Activated CD8-positive, alpha-beta T cell treated with anti-CD3 and anti-CD28 coated beads, Interleukin-2, amount 10 ng/mL, durations not matched to agents 7 days and 5 days (primary cell): ENCODE measurements at places on chromosomes 4 and X.

- peak; percentile 58 for DNase-seq
These were observed 109.9 kb upstream of the BCOR start for GRCh38 chrX:40207626-40208025.

- DNase-seq: no peak
These were observed 2.6 kb downstream of the SLC25A31 start for GRCh38 chr4:127732623-127733328.

- DNase-seq: no peak
These were observed 17.8 kb upstream of the ASIC5 start for GRCh38 chr4:155883895-155884294.

DNA sequence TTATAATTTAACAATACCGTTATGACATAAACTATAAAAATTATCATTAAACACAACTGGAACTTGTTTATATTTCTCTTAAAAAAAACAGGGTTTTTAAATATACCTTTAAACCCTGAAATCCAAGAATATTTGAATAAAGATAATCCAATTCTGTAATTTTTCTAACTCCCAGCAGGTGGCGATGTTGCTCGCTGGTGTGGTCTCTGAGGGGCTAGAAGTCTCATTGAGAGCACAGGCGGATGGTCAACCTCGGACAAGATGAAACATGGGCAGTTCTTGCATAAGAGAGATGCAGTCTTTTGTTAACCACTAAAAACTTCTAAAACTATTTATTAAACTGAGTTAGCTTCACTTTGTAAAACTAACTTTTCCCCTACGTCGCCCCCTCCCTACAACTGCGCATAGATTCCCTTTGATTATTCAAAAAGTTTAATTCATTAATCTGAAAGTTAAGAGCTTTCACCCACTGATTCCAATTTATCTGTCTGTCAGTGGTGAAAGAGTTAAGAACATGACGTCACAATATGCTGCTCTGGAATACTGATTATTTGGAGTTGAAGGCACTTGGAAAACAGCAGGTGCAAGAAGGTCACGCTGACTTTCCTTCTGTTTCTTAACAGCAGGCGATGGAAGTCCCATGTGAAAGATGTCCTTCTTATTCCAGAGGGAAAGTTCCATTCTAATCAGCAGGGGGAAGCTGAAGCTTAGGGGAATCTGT is 29.5 kb downstream of the DMP1 start:
- peak; percentile 50 for DNase-seq

DNA sequence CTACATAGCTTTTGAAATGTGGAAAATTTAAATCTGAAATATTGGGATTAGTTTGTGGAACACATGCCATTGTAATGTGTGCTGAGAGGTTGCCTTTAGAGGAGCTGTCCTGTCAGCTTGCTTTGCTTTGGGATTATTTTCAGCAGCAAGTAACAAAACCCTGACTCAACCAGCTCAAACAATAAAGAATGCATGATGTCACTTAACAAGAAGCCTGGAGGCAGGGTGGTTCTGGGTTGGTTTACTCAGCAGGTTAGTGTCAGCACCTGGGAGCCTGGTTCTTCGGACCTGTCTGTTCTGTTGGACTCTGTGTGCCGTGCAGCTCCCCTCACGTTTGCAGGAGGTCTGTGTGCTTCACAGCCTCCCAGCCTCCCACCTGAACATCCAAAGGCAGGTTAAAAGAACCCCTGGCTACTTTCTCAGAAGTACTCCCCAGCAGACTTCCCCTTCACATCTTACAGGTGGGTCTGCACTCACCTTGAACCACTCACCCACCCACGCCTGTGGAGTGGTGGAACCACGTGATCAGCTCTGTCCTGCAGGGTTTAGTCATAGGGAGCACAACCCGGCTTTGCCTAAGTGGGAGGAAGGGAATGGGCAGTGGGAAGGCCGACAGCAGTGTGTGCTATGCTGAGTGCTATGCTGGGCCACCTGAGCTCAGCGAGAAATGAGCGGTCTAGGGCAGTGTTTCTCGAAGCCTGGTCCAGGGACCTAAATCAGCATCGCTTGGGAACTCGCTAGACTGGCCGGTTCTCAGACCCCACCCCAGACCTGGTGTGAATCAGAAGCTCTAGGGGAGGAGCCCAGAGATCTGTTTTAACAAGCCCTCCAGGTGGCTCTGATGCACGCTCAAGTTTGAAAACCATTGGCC is 20.4 kb downstream of the TMEM131L start:
- no peak for DNase-seq

- DNase-seq: peak; percentile 72
These were observed 10.4 kb downstream of the RELL1 start for GRCh38 chr4:37675587-37676290.

DNA sequence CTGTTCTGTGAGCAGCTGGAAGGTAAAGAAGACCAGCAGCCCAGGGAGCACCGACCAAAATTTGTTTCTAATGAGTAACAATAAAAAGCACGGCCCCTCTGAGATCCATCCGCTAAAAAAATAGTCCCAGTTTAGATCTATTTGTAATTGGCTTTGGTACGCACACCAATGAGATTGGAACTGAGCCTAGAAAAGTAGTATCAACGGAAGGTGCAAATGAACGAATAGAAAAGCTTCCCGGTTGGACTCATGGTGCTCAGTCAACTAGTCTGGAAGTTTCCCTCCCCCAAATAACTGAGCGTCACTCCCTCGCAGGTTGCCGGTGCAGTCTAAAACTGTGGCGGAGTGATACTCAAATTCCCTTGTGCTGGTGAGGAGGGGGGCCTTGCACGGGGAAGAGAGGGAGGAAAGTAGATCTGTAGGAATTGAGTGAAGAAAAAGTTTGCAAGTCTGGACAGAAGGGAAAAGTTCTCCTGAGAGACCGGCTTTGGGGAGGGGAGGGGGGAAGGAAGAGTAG is at the start of gene COL4A5:
TSS of gene COL4A5 (plus strand) at position 413 of the 517 bp plus-strand sequence. CDS start 288 bp downstream, outside the sequence.
- DNase-seq: no peak

- DNase-seq: no peak
These were observed 117.9 kb downstream of the COL25A1 start for GRCh38 chr4:109184491-109184961.

- no peak for DNase-seq
These were observed 244.2 kb upstream of the GK2 start for GRCh38 chr4:79652232-79652631.

DNA sequence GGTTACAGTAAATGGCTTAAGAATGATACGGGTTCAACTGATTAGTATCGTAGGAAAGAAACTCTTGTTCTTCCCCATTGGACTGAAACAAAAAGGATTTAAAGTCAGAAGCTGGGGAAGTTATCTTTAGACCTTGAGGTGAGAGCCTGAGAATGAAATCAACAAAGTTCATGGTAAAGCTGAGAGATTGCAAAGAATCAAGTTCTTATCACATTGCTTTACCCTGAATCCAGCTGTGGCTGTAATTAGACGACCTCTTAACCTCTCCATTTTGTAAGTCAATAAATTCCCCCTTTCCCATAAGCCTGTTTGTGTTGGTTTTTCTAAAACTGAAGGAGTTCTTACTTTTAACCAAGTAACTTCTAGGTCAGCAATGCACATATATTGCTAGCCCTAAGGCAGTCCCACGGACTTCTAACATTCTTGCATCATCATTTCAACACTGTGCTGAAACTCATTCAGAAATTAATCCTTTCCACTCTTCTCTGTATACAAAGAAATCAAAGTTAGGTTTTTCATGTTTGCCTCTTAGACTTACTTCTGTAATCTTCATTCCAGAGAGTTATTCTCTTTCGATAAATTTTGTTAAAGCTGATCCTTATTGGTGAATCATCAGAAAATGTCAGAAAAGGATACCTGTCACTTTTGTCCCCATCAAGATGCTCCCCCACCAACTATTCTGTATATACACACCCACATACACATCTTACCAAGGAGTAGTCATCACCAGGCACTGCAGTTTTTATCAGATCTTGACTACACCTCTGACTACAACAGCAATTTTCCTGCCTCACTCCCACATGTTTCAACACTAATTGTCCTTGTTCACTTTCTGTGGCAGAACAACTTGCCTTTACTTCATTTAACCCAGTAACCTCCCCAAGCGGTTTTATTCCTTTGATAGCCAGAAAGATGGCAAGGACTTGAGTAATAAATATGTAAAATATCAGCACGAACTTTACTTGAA is 77.9 kb upstream of the STK26 start:
- DNase-seq: no peak

DNA sequence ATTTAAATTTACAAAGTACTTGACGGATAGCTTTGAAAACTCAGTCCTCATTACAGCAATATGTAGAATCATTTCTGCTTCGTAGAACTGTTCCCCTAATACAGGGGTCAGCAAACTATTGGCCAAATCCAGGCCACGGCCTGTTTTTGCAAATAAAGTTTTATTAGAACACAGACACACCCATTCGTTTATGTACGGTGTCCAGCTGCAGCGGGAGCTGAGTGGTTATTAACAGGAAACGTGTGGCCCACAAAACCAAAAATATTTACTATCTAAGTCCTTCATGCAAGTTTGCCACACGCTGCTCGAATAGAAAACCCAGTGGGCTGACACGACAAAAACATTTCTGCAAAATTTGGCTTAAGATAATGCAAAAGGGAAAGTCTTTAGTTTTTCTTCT is 146.5 kb downstream of the AFAP1 start:
- DNase-seq: no peak
